ENCODE measurements at places on chromosomes 6 and 20. TPM values are rescaled to one million over a fixed set of nuclear protein-coding genes. Genes with fewer than 3 reads are reported as not detected.

CPXM1 gene
- total RNA-seq: 0.83 TPM

C4B gene
- 6.8 TPM for total RNA-seq

CLPSL2 gene
- not detected for total RNA-seq

SIRPD gene
- total RNA-seq: not detected
